ENCODE measurements at places on chromosomes 7 and 10. TPM values are rescaled to one million over a fixed set of nuclear protein-coding genes. Genes with fewer than 3 reads are reported as not detected.

DNA sequence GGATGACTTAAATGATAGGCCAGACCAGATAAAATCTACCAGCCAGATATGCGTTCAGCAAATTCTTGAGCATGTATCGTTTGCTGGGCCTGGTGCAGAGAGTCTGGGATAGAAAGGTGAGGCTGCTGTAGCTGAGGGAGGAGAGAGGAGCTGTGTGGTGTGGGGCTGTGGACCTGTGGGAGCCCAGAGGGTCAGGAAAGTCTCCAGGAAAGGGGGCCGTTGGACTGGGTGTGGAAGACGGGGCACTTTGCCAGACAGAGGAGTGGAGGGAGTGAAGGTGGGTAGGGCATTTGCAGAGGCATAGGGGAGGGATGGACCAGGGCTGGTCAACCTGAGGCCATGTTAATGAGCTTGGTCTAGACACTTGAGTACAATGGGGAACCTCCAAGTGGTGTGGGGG is 124.7 kb upstream of the UNC5B start:
- peak; percentile 40 for DNase-seq
- H3K4me3 ChIP-seq, result no peak overlapping the region
- no peaks in the 10 kb centered on the region for H3K36me3 ChIP-seq
- no peak overlapping the region for H3K27ac ChIP-seq

DNA sequence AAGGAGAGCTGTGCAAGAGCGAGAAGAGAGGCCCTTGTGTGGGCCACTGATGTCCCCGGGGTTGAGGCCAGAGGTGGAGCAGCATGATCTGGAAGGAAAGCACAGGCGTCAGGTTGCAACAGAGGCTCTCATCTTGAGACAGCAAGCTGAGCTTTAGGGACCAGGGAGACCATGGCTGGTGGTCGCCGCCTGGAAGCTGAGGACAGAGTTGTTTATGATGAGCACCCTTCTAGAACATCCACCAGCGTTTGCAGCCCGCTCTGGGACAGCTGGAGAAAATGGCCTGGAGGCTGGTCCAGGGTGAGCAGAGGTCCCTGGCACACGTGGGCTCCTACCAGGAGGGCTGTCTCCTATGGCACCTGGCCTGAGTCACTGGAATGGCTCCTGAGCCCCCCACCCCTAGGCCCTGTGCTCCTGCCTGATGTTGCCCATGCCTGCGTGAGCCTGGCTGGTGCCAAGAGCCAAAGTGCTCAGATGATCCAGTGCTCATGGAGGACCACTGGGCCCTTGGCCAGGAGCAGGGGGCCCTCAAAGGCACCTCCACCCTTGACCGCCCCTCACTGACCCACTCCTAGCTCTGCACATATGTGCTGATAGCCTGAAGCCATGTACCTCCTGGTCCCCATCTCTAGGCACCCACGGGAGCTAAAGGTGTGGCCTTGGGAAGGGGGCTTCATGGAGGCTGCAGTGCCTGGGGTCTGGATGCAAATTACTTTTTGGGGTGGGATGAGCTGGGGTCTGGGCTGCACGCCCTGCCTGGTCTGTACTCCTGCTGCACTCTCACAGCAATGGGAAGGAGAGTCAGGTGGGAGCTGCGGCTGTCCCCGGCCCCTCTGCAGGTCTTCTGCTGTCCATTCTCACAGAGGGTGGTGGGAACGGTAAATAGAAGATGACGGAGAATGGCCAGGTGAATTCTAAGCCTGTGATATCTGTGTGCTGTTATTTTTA is 40.1 kb upstream of the RET start:
- no peaks in the 10 kb centered on the region for H3K27me3 ChIP-seq
- H3K36me3 ChIP-seq, result no peaks in the 10 kb centered on the region
- peak; percentile 56 for DNase-seq
- H3K27ac ChIP-seq, result no peak overlapping the region
- no peak overlapping the region for H3K4me3 ChIP-seq

GRCh38 chr10:109159351-109159750 is 764.0 kb downstream of the XPNPEP1 start:
- no peak overlapping the region for H3K4me3 ChIP-seq
- H3K27me3 ChIP-seq, result no peaks in the 10 kb centered on the region
- H3K4me1 ChIP-seq, result no peaks in the 10 kb centered on the region
- H3K36me3 ChIP-seq, result no peaks in the 10 kb centered on the region
- H3K27ac ChIP-seq, result no peak overlapping the region
- no peak for DNase-seq

DNA sequence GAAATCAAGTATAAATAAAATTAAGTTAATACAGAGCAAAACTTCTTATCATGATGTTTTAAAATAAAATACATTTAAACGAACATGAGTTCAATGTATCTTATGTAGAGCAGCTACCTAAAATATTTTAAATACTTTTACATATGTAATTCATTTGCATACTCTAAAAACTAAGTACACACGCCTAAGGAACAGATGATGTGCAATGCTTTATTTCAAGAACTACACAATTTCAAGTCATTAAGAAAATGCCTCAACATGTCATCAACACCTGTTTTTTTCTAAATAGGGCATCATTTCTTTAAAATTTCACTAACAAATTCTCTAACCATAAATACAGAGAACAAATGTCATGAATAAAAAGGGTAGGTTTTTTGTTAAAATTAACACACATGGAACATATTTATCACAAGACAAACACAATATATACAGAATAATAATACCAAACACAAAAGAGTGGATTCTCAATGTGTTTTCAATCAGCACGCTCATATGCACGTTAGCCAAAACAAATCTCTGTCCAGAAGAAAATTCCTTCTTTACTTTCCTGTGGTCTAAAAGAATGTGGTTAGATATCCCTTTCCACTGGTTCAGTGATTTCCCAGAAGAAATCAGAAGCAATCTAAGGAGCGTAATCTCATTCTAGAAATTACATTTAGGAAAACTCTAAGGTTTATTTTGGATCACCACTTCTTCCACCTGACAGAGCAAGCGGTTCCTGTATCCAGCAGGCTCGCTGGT is 73.0 kb upstream of the PFKP start:
- no peaks in the 10 kb centered on the region for H3K36me3 ChIP-seq
- no peaks in the 10 kb centered on the region for H3K4me1 ChIP-seq
- no peak overlapping the region for H3K4me3 ChIP-seq

- no peaks in the 10 kb centered on the region for H3K27me3 ChIP-seq
- no peak for DNase-seq
- no peak overlapping the region for H3K27ac ChIP-seq
- no peak overlapping the region for H3K4me3 ChIP-seq
- no peaks in the 10 kb centered on the region for H3K36me3 ChIP-seq
- no peaks in the 10 kb centered on the region for H3K4me1 ChIP-seq
Observed at GRCh38 chr7:56218510-56218909, 102.3 kb upstream of the NUPR2 start.

DNA sequence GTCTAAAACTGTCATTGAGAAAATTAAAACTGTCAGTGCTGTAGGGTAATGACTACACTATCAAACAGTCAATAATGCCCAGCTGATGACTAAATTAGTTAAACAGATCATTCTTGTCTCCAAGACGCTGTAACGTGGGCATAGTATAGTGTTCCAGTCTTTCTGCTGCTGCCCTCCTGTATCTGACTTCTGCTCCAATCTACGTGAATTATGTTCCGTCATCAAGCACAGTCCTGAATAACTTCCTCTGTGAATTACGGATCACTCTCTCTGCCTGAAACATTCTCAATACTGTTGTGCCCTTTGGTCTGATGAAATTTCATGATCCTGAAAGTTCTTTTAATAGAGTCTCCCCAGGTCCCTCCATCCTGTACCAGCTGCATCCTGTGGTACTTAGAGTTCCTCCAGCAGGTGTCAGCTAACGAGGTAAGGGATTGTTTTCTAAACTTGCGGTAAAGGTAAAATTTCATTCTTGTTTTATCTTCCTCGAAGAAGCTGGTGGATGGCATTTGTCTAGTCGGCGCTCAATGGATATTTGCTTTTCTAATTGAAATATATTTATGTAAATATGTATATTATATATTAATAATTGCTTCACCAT is 393.5 kb upstream of the ADARB2 start:
- H3K27ac ChIP-seq, result no peak overlapping the region
- H3K4me1 ChIP-seq, result no peaks in the 10 kb centered on the region
- no peaks in the 10 kb centered on the region for H3K27me3 ChIP-seq
- no peak overlapping the region for H3K4me3 ChIP-seq
- DNase-seq, result no peak
- H3K36me3 ChIP-seq, result no peaks in the 10 kb centered on the region

DNA sequence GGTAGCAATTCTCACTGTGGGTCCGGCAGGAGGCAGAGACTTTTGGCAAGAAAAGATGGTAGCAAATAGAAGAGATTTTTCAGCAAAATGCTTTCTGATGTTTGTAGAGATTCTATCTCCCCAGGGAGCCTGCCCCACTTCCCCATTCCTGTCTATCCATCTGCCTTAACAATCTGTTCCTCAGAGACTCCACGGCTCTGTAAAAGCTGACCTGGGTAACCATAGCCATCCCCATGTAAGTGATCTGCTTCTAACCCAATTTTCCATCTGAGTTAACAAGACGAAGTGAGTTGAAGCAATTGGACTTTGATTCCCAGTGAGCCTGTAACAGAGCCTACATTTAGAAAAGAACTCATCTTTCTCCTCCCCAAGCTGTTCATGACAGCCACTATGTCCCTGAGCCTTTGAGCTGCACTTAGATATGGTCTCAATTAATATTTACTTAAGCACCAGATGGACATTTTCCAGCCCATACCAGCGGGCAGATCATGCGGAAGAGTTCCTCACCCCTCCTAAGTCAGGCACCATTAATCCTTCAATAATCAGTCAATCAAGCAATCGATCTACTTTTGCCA is 896.1 kb downstream of the CCSER2 start:
- no peaks in the 10 kb centered on the region for H3K4me1 ChIP-seq
- H3K4me3 ChIP-seq, result no peak overlapping the region
- H3K27ac ChIP-seq, result no peak overlapping the region

DNA sequence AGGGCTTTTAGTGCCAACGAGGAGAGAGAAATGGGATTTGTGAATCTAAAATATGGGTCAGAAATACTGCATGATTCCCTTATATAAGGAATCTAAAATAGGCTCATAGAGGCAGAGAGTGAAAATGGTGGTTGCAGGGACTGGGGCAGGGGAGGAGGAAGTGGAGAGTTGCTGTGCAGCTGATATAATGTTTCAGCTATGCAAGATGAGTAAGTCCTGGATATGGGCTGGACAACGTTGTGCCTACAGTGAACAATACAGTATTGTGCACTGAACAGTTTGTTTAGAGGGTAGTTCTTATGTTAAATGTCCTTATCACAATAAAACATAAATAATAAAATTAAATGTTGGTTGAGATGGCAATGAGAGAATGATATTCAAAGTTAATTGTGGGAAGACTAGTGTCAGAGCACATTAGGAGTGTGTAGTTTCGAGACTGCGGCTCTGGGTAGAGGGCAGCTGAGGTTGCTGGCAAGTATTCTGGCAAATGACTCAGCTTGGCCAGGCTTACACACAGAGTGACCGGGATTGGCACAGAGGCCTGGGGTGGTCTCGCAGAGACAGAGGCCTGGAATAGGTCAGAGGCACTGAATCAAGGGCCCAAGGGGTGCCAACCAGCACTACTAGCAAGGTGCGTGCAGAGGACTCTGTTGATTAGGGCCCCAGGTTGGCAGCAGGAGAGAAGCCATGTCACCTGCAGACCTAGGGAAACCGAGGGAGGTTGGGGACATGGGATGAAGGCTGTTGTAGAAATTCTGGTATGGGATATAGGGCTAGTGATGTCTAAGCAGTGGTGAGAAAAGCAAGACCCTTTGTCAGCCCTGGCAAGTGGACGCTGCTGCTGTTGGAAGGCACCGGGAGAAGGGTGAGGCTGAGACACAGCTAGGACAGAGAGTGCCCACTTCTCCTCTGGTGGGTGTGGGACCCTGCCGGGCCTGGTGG is 2.8 kb upstream of the DEPP1 start:
- peak; percentile 83 for DNase-seq
- H3K36me3 ChIP-seq, result peaks cover 45% of the 10 kb centered on the region
- no peak overlapping the region for H3K4me3 ChIP-seq
- H3K27ac ChIP-seq, result peak overlapping the region; percentile 92
- no peaks in the 10 kb centered on the region for H3K27me3 ChIP-seq

DNA sequence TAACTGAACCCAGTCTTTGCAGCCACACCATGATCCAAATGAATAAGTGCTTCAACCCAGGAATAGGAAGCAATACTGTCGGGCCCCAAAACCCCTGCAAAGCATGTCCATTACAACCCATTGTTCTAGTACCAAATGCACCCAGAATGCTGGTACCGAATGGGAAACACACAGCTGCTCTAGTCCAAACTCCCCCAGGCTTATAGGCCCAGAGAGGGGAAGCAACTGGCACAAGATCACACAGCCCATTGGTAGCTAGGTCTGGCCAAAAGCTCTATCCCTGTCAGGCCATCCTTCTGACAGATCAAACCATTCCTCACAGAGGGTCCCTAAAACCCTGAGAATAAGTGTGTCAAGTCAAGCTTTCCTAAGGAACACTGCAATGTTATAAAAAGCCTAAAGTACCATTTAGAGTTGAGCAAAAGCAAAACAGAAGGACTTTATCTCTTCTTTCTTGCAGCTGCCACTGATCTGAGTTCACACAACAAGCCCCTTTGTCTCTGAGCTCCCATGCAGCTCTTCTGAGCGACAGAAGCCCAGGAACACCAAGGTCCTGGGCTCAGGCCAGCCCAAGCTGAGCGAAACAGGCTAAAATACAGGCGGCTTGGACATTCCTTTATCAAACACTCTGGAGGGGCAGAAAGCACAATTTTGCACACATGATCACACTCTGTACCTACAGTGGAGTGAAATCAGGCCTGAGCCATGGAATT is 116.7 kb downstream of the SGMS1 start:
- H3K27ac ChIP-seq, result peak overlapping the region; percentile 43
- no peak overlapping the region for H3K4me3 ChIP-seq
- no peak for DNase-seq
- H3K4me1 ChIP-seq, result peaks cover 8% of the 10 kb centered on the region

CYP2C18 gene
- not detected for total RNA-seq

SPDYE1 gene
- total RNA-seq, result not detected

Data from sigmoid colon (tissue), 7 donors.